ENCODE measurements at places on chromosomes 1 and 21.

DNA sequence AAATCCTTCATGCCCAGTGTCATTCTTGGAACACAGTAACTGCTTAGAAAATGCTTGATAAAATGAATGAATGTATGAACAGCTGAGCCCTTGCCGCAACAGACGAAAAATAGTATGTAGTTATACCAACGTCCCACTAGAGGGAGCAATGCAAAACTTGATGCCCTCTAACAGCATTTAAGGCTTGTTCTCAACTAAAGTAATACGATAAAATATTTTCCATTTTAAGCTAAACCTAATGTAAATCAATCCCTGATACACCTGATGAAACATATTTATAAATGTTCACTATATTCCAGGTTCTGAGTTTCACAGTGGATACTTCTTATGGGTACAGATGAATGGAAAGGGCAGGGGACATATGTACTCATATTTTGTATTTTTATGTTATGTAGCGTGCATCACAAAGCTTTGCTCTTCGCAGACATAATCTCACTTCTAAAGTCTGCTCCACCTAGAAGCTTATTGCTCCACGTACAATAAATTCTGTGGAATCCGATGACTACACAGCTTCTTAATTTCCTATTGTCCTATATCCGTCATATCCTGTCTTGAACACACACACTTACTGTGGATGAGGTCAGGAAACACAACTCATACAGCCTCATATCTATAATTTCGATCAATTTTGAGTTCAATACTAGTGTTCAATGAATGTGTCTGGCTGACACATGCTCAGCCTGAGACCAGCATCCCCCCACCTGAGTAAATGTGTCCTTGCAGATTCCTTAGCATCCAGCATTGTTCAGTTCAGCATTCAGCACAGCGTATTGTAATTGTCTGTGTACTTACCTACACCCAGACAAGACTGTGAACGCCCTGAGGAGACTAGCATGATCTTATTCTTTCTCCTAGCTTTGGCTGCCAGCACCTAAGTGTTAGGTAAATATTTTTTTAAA is 4.4 kb upstream of the UTP25 start:
- DNase-seq: no peak

- DNase-seq: no peak
Observed at GRCh38 chr1:159996653-159997052, 35.1 kb downstream of the PIGM start.

- DNase-seq: no peak
Observed at GRCh38 chr1:230594214-230594773, 48.0 kb upstream of the COG2 start.

DNA sequence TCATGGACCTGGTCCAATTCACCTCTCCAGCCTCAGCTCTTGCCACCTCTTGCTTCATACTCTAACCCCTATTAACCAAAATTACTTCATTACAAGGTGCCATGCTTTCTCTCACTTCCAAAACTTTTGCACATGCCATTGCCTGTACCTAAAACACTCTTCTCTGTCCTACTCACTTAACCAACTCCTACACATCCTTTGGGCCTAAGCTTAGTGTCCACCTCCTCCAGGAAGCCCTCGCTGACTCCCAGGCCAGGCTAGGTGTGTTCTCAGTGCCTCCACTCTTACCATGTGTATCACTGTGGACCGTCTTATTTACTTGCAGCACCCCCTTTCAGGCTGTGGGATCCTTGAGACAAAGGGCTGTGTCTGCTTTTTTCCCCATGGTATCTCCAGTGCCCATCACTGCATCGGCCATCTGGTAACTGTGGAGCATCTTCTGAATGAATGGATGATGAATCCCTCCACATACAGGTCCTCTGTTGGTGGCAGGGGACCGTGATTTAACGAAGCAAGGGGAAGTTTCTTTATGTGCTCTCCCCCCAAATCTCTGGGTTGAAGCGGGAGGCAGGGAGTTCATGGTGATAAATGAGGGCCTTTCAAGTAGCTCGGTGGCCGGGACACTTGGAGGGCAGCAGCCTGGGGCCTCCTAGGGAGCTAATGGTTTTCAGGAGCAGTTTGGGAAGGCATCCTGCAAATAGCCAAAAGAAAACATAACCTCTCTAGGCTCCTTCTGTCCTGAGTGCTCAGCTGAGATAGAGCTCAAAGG is 111.9 kb downstream of the TRABD2B start:
- no peak for DNase-seq

GRCh38 chr1:18494304-18494703 is 13.6 kb downstream of the KLHDC7A start:
- no peak for DNase-seq

DNA sequence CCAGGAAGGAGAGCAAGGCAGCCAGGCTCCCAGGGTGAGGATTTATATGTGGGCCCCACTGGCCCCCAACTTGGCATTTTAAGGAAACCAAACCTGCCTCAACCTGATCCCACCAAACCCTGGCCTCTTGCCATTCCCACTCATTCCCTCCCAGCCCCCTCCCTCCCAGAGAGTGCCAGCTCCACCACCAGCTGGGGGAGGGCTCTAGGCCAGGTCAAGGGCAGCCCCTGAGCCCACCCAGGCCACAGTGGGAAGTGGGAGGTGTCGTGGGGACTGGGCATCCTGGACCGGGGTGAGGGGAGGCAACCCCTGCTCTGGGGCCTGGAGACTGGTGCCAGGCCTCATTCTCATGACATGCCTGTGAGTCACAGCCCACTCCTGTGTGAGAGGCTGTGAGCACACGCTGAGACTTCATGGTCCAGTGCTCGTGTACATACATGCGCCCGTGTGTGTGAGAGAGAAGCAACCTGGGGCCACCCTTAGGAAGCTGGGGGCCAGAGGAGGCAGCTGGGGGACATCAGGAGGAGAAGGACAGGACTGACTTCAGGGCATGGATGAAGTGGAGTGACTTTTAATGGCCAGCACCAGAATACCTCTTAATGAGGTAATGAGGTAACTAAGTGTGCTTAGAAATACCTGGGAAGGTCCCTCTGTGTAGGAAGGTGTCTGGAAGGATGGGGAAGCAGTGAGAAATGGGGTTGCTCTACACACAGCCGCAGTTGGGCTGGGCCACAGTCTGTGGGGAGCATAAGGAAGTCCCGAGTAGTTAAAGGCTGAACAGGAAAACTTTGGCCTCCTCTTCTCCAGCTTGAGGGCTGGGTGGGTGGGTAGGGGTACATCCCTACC is at the start of gene S100A2:
Gene S100A2, minus strand, starts transcription at position 316 of the 846 bp plus-strand sequence. CDS start 1,967 bp downstream, outside the sequence.
- DNase-seq: no peak

- DNase-seq: no peak
Observed at GRCh38 chr1:27161594-27161993, 6.7 kb upstream of the SLC9A1 start.

DNA sequence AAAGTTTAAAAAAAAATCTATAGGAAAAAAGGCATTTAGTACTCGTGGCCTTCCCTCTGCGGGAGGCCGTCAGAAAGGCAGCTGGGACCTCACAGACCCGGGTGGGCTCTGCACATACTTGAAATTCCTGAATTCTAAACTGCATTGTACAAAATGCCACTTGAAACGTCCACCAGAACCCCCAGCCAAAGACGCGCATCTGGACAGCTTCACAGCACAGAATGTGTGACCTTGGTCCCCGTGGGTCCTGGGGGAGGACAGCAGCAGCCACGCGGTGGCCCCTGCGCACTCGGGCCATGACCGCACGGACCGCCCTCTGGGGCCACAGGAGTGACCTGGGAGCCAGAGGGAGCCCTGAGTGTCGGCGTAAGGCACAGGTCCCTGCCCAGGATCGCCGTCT is 20.6 kb upstream of the MRPS14 start:
- DNase-seq: no peak

GRCh38 chr1:87795615-87796337 is 467.1 kb downstream of the LMO4 start:
- DNase-seq: no peak

- DNase-seq: no peak
Observed at GRCh38 chr1:183048087-183049085, 25.2 kb downstream of the LAMC1 start.

DNA sequence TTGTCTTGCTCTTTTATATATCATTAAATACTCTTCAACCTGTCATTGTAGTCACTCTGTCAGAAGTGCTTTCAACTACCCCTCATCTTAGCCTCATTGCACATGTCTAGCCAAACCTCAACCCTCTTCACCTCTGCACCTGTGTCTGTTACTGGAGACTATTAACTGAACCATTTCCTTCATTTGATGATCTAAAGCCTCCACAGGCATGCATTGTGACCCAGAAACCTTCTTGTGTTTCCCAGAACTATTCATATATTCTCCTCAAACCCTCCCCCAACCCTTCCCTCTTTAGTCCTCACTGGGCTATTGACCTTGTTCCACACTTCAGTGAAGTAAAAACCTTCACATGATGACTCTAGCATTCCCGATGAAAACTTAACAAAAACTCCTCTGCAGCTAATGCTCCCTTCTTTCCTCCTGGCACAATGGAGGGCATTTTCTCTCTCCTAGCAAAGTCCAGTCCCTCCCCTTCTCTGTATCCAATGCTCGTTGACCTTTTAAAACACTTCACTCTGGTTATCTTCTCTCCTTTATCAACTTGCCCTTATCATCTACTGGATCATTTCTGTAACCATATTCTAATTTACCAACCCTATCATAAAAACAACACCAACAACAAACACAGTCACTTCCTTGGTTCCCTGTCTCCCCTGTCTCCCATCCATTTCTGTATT is 86.1 kb downstream of the BACH1 start:
- DNase-seq: no peak

DNA sequence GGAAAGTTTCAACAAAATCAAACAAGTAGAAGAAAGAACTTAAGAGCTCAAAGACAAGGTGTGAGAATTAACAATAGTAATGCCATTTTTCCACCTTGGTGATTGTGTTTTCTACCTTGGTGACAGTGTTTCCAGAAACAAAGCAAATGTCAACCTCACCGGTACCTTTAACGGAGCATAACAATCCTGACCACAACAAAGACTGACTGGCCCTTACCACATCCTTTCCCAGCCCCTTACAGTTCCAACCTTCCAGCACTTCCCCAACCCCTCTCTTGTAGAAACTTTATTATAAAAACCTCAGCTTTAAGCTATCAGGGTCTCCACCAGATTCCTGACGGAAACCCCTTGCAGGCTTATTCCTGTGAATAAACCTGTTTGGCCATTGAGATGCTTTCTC is 16.7 kb downstream of the STYXL2 start:
- DNase-seq: peak; percentile 52

DNA sequence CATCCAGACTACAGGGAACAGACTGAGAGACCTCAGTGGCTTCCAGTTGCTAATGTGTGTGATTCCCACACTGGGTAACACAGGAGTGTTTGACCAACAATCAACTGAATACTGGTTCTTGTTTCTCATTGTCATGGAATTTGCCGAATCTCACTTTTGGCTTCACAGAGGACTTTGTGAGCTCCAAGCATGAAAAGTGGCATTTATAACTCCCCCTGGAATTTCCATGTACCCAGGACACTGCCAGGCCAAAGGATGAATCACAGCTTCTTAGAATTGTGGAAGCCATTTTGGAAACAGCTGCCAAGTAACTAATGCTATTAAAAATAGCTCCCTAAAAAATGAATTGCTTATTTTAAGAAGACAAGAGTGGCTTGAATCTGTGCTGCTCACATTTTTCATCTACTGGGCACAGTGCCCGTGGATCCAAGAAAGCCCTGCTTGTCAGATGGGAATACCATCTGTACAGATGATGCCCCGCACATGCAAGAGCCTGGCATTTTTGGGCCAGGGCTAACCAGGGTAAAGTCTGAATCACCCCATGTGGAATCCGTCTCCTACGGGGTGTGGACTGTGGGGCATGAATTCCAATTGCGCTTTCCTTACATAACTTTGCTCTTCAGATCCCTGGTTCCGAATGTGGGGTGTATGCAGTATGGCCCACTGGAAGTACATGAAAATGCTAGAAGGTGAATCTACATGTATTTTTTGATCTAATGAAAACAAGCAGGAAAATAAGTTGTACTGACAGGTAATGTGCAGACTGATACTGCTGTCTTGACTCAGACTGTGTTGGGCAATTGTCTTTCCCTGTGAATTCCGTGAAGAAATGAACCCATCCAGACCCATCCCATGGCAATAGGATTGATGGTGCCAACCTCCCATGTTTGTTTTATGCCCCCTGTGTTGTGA is 487.3 kb downstream of the SIPA1L2 start:
- no peak for DNase-seq

- DNase-seq: no peak
Observed at GRCh38 chr1:58999676-59000075, 215.8 kb upstream of the JUN start.

DNA sequence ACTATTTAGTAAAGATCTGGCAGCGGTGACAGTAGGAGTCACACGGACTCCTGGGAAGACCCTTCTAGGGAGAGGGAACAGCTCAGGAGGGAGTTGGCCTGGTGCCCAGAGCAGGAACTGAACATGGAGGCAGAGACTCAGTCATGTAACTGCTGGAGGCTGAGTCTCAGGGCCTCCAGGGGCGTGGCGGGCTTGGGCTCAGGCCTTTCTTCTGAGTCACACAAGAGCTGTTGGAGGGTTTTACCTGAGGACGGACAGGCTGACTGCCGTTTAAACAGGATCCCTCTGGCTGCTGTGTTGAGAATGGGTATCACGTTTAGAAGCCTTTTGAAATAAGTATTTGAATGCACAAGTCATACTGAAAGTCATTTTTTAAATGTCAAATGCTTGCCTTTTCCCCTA is 7.2 kb upstream of the ETS2 start:
- DNase-seq: no peak

- DNase-seq: no peak
Observed at GRCh38 chr1:62294261-62294660, 25.0 kb downstream of the KANK4 start.
